ENCODE measurements at places on chromosomes 3 and 15. TPM values are rescaled to one million over a fixed set of nuclear protein-coding genes. Genes with fewer than 3 reads are reported as not detected.

TRIM71 gene
- total RNA-seq: 106 TPM

ZPLD1 gene
- total RNA-seq: 0.31 TPM

SLC12A6 gene
- total RNA-seq: 16.0 TPM

LARP6 gene
- total RNA-seq: 19.3 TPM

CFAP91 gene
- total RNA-seq: 11.9 TPM

DNA sequence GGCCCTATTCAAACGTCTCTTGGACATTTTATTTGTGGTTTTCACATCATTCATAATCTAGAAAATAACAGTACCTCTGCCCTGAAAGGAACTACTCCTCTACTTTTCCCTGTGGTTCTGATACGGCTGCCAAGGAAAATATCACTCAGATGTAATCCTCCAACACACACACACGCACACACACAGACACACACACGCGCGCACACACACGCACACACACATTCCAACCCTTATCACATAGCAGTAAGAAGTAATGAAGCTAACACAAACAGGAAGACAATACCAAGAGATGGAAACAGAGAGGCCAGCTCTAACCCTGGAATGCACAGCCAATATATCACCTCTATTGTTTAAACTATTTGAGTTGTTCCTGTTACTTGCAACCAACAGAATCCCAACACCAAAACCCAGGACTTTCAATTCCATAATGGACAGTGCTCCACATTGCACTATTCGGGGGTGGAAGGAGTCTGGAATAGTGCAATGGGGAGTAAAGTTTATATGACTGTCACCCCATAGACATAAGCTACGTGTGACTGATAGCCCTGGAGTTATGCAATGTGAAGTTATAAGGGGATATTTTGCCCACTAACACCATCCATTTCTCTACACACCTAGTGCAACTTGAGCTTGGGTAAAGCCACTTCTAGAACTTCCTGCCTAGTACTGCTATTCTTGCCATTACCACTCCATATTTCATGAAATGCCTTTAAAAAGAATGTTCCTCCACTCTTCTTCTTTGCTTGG, 71.3 kb upstream of the FNDC3B start:
- H3K4me3 ChIP-seq: no peak overlapping the region
- DNase-seq: no peak
- H3K27ac ChIP-seq: no peak overlapping the region

GRCh38 chr3:144652573-144652972, 681.0 kb downstream of the DIPK2A start:
- no peaks in the 10 kb centered on the region for H3K27me3 ChIP-seq
- DNase-seq: no peak
- no peaks in the 10 kb centered on the region for H3K36me3 ChIP-seq
- no peak overlapping the region for H3K27ac ChIP-seq

DNA sequence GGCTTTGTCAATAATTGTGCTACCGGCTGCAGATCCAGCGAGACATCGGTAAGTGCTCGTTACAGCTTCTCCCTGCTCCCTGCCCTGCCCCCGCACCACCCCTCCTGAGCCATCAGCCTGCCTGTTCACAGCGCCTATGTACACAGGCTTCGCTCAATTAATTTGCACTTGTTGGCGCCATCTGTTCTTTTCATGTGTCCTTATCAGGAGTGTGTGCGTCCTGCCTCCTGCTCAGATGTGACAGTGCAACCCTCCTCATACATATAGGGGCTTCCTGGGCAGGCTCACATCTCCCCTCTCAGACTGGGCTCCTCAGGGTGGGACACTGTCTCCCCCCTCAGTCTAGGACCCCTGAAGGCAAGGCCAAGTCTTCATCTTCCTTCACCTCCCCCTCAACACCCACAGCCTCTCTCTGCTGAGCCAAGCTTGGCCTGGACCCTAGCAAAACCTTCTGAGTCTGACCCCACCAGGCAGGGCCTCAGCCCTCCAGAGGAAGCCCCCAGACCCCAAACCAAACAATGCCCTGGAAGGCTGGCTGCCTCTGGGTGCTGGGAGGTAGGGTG, 54.9 kb downstream of the CYP11A1 start:
- no peak overlapping the region for H3K27ac ChIP-seq
- no peak overlapping the region for H3K4me3 ChIP-seq

DNA sequence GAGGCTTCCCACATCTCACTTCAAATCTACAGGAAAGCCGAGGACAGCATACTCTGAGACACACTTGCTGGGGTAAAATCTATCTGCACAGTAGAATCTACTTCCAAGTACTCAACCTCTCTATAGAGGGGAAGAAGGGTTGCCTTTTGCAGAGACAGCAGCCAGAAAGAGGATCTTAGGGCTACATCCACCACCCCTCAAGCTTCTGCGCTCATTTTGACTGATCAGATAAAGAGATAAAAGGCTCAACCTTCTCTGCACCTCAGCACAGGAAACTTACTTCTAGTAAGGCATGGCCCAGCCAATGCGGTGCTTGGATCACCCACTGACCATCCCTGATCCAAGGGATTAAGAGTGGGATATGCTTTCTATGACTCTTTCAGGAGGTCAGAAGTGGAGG, 6.9 kb upstream of the SLC9A9 start:
- no peaks in the 10 kb centered on the region for H3K27me3 ChIP-seq
- no peak overlapping the region for H3K27ac ChIP-seq

- no peaks in the 10 kb centered on the region for H3K27me3 ChIP-seq
- H3K27ac ChIP-seq: no peak overlapping the region
- H3K4me3 ChIP-seq: no peak overlapping the region
- no peaks in the 10 kb centered on the region for H3K36me3 ChIP-seq
- H3K4me1 ChIP-seq: no peaks in the 10 kb centered on the region
Observed at GRCh38 chr3:189282741-189283140, 111.0 kb downstream of the TPRG1 start.

GRCh38 chr3:180680097-180680430, 775 bp upstream of the CCDC39 start:
- peaks cover 17% of the 10 kb centered on the region for H3K27me3 ChIP-seq
- DNase-seq: peak; percentile 66
- H3K27ac ChIP-seq: no peak overlapping the region
- H3K36me3 ChIP-seq: no peaks in the 10 kb centered on the region

DNA sequence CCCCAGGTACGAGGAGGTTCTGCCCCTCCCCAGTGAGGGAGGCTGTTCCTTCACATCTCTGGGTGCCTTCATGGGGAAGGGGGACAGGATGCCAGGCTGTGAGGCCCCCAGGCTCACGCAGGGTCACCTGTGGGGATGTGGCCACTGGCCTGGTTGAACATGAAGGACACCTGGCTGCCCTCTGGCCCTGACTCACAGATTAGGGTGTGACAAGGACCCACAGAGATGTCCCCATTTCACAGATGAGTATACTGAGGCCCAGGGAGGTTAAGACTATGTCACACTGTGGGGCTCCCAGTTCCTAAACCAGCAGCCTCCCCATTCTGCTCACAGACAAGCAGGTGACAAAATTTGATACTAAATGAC, 42.4 kb downstream of the PCSK6 start:
- no peak overlapping the region for H3K4me3 ChIP-seq
- no peaks in the 10 kb centered on the region for H3K36me3 ChIP-seq
- H3K27ac ChIP-seq: no peak overlapping the region
- H3K4me1 ChIP-seq: peaks cover 6% of the 10 kb centered on the region
- H3K27me3 ChIP-seq: no peaks in the 10 kb centered on the region
- DNase-seq: no peak

DNA sequence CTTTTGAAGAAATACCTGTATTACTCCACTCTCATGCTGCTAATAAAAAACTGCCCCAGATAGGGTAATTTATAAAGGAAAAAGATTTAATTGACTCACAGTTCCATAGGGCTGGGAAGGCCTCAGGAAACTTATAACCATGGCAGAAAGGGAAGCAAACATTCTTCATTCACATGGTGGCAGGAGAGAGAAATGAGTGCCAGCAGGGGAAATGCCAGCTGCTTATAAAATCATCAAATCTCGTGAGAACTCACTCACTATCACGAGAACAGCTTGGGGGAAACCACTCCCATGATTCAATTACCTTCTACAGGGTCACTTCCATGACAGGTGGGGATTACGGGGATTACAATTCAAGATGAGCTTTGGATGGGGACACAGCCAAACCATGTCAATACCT, 18.7 kb downstream of the MFSD1 start:
- DNase-seq: no peak
- H3K36me3 ChIP-seq: no peaks in the 10 kb centered on the region
- H3K27ac ChIP-seq: no peak overlapping the region
- no peaks in the 10 kb centered on the region for H3K4me1 ChIP-seq

DNA sequence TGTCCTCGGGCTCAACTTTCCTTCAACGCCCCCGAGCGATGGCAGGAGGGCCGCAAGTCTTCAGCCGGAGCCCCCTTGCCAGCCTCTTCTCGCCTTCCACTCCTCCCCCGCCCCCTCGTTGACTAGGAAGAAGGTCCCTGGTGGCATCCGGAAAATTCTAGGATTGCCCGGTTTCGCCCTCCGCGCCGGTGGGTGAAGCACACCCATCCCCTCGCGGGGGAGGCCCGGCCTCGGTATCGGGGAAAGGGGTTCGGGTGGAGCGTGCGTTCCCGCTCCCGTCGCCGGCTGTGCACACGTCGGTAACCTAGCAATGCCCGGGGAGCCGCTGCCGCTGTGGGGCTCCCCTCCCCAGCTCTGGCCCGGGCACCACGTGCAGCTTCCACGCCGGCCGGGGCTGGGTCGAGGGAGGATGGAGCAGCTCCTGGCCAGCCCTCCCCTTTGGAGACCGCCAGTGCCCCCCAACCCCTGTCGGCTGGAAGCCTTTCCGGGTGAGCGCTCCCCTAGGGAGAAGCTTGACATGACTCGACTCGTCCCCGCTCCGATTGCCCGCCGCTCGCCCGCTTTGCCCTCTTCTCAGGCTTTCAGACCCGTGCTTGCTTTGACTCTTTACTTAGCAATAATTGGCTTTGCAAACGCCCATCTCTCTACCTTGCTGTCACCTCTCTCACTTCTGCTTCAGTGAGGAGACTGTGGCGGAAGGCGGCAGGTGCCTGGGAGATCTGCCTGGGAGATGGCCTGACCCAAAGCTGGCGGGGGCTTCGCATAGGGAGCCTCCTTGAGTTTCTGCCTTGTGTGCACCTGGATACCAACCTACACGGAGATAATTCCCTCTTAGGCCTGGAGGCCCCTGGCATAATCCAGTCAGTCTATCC, 1.3 kb downstream of the CACNA1D start:
- no peaks in the 10 kb centered on the region for H3K36me3 ChIP-seq
- H3K27ac ChIP-seq: no peak overlapping the region
- H3K4me1 ChIP-seq: peaks cover 18% of the 10 kb centered on the region
- peak overlapping the region; percentile 53 for H3K4me3 ChIP-seq
- peak; percentile 54 for DNase-seq

Data from neural progenitor cell (in vitro differentiated cells).